ENCODE measurements at places on chromosomes 16 and 17. TPM values are rescaled to one million over a fixed set of nuclear protein-coding genes. Genes with fewer than 3 reads are reported as not detected.

The HCRT gene
- total RNA-seq: not detected

The OTOA gene
- not detected for total RNA-seq

The SGCA gene
- not detected for total RNA-seq

The FGF11 gene
- 7.5 TPM for total RNA-seq

The TMEM220 gene
- total RNA-seq: 2.3 TPM

The RGS11 gene
- total RNA-seq: 0.11 TPM

The PRSS27 gene
- 0.76 TPM for total RNA-seq

The RPL23 gene
- 1,758 TPM for total RNA-seq

The GRB7 gene
- 31.5 TPM for total RNA-seq

The TBC1D26 gene
- total RNA-seq: not detected

The CSH2 gene
- not detected for total RNA-seq

The METTL23 gene
- total RNA-seq: 24.5 TPM

The CCL1 gene
- total RNA-seq: not detected

The CORO7 gene
- 12.3 TPM for total RNA-seq

The NPIPB13 gene
- total RNA-seq: not detected

The CA7 gene
- not detected for total RNA-seq
